ENCODE measurements at places on chromosomes 3 and 15.
A peak's percentile ranks its signal among the peaks of the same experiment; 100 is the strongest.

DNA sequence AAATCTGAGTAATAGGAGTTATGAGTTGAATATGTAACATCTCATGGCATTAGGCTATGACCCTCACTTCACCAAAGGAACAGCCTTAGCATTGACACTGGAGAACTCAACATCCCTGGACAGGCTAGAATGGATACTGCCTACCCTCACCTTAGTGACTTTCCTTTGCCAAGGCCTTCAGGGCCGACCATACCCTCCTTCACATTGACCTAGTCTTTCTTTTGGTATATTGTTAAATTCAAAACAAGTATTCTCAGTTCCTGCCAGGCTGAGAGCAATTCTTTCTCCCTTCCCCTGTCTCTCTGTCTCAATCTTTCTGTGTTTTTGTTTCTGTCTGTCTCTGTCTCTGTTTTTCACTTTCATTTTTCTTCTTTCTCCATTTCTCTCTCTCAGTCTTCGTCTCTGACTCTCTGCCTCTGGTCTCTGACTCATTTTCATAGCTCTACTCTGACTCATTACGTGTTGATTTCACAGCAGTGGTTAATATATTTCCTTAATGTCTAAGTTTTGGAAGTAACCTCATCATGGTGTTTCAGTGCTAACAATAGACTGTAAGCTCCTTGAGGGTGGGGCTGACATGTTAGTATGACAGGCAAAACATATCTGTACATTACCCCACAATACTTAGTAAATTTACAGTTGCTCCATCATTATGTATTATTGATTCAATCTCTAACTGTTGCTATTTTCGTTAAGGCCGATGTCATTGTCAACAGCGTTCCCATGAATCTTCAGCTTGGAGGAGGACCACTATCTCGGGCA is 32.5 kb downstream of the PARP15 start:
- no peaks in the 10 kb centered on the region for H3K27me3 ChIP-seq
- peaks cover 34% of the 10 kb centered on the region for H3K4me1 ChIP-seq
- peak overlapping the region; percentile 95 for H3K27ac ChIP-seq

DNA sequence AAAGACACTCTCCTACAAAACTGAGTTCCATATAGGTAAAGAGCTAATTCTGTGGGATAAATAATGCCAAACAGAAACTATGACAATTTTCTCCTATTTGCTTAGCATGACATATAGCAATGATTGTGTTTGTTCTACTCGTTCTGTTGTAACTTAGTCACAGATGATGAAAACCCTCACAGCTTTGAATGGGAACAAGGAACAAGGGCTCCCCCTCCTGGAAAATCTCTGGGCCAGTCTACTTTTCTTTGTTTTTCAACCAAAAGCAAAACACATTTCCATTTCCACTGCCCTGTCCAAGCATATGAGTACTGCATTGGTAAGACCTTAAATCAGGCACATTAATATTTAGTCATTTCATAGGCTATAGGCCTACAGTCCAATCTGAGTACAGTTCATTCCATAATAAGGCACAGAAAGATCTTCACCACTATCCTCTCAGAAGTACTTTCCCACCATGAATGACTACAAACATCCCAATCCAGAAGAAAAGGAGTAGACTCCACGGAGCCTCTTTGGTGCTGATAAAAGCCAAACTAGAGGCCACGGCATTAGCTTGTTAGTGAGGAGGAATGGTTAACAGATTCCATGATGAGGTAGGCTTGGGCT is 67.1 kb downstream of the ATP8B4 start:
- H3K4me1 ChIP-seq = peaks cover 5% of the 10 kb centered on the region
- peaks cover 24% of the 10 kb centered on the region for H3K27me3 ChIP-seq
- no peaks in the 10 kb centered on the region for H3K36me3 ChIP-seq
- H3K4me3 ChIP-seq = no peak overlapping the region
- no peak overlapping the region for H3K27ac ChIP-seq
- no peak for DNase-seq

DNA sequence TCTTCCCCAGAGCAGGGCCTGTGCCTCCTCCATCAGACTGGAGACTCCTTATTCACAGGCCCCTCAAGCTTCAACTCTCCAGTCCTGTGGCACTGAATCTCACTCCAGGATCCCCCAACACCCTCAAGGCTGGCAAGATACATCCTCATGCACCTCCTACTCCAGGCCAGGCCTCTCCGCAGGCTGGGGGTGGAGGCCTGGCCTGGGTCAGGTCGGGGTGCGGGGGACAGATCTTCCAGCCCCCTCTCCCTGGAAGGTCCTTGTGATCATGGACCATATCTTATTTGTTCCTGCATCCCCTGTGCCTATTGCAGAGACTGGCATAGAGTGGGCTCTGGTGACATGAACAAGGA is 147.3 kb downstream of the SMAD6 start:
- DNase-seq = no peak
- H3K27ac ChIP-seq = no peak overlapping the region
- no peak overlapping the region for H3K4me3 ChIP-seq
- H3K36me3 ChIP-seq = no peaks in the 10 kb centered on the region
- peaks cover 5% of the 10 kb centered on the region for H3K4me1 ChIP-seq

DNA sequence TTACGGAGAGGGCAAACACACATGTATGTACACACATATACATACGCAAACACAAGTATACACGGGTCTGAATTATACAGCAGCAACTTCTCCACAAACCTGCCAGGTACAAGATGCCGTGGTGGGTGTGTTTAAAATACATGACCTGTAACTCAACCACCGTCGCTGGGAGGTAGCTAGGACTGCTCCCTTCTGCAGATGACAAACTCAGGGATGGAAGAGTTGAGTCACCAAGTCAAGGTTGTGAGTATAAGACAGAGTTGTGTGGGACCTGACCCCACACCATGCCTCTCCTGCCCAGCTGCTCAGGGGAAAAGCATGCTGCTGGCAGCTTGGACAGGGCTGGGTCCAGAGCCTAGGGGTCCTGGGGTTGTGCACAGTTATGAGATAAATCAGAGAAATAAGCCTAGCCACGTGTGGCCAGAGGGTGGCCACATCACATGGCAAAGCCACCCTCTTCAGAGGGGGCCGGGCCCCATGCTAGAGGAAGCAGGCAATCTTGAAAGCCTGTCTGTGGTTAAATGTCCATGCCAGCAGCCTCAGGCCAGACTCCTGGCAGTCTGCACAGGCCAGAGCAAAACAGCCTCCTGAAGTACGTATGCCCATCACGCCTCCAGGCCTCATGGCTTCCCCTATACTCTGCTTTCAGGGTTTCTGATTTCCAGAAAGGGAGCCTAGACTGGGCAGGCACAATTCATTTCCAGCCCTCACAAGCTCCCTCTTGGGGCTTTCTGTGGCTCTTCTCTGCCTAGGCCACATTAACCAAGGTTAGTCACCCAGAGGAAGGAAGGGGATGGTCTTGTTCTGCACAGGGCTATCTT is 107.7 kb upstream of the RPL32 start:
- H3K27ac ChIP-seq = peak overlapping the region; percentile 95
- DNase-seq = peak; percentile 56
- H3K36me3 ChIP-seq = no peaks in the 10 kb centered on the region
- H3K27me3 ChIP-seq = no peaks in the 10 kb centered on the region
- H3K4me1 ChIP-seq = peaks cover 62% of the 10 kb centered on the region

GRCh38 chr15:99042892-99043291 is 35.3 kb upstream of the PGPEP1L start:
- no peaks in the 10 kb centered on the region for H3K4me1 ChIP-seq
- H3K27me3 ChIP-seq = peaks cover 19% of the 10 kb centered on the region

Measured in activated T-cell treated with anti-CD3 and anti-CD28 coated beads, Interleukin-2, amount 50 U/mL, for 24 hours (primary cell).